ENCODE measurements at places on chromosomes 2 and 18.
A peak's percentile ranks its signal among the peaks of the same experiment; 100 is the strongest.

- DNase-seq = no peak
Measured at GRCh38 chr2:192570788-192571187, 376.1 kb upstream of the TMEFF2 start.

DNA sequence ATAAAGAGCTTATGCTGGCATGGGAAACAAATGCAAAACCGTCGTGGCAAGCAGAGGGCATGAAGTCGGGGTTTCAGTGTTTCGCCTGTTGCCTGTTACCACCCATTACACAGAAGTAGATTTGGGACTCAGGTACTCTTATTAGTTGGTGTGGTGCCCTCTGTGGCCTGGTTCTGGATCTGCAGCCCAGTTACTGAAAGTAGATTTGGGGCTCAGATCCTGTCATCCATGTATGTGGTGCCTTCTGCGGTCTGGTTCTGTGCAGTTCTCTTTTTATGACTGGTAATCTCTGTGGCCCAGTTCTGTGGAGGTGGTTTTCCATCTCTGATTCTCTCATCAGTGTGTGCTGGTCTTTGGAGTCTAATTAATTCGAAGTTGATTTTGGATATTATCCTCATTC lies 45.2 kb downstream of the ADNP2 start:
- DNase-seq = peak; percentile 75

DNA sequence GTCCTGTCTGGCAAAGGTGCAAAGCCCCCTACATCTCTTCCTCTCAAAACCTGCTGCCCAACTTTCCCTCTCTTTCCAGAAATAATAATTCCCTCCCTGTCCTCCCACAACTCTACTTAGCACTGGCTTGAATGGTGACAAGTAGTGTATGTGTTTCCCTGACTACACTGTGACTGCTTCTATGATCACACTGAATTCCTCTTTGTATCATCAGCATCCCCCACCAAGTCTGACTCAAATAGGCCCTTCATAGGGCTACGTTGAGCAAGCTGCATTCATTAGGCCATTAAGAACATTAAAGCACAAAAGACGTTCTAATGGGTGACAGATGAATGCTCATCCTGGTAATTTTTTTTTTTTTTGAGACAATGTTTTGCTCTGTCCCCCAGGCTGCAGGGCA lies 13.7 kb upstream of the ST3GAL5 start:
- no peak for DNase-seq

- DNase-seq = no peak
Measured at GRCh38 chr18:79248495-79249060, 147.2 kb upstream of the NFATC1 start.

GRCh38 chr18:63477968-63478367 lies 1.2 kb downstream of the SERPINB5 start:
- no peak for DNase-seq

DNA sequence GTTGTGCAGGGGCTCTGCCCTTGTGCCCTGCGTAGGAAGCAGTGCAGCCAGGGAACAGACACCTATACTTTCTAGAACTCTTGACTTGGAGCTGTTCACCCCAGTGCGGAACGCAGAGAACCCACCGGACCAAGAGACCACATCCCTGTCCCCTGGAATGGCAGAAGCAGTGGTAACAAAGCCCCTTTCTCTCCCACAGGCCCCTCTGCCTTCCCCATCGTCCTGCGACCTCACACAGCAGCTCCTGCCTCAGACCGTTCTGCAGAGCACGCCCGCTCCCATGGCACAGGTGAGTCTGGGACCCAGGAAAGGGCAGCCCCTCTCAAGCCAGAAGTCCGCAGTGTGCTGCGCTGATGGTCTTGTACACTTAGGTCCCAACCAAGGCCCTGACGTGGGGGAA lies 24.6 kb upstream of the RPL31 start:
- no peak for DNase-seq

GRCh38 chr2:161990036-161990435 lies 84.0 kb downstream of the DPP4 start:
- DNase-seq = no peak

DNA sequence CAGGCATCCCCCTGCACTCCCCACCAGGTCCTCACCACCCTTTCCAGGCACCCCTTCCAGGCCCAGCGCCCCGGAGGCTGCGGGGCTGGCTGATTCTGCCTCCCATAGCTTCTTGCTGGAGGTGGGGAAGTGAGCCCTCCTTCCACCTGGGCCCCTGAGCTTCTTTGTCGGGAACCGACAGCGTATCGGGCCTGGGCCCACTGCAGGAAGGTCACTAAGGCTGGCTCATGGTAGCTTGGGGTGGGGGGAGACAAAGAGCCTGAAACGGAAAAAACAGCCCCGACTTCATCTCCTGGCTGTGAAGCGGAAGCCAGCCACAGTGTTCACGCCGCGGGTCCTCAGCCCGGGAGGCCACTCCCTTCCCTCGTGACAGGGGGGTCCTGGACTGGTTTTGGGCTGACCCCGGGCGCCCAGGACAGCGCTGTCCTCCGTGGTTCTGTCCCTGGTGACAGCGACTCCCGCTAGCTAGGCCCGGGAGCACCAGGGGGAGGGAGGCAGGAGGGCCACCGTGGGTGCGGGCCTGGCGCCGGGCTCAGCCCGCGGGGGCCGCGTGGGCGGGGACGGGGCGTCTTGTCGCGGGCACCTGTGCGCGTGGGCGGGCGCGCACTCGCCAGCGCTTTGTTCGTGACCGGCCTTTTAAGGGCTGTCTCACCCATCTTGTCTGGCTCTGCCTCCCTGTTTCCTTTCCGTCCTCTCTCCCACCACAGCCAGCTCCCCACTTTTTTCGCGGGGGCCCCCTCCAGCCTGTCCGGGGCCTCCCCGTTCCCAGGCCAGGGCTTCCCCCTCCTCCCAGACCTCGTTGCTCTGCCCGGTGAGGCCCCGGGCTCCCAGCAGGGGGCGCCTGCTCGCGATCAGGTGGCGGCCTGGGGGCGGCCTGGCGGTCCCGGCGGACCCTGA lies 64.9 kb downstream of the DNMT3A start:
- peak; percentile 88 for DNase-seq

- peak; percentile 31 for DNase-seq
Measured at GRCh38 chr2:208006833-208007232, 18.5 kb downstream of the PLEKHM3 start.

- no peak for DNase-seq
Measured at GRCh38 chr2:239566995-239567568, 166.3 kb upstream of the HDAC4 start.

DNA sequence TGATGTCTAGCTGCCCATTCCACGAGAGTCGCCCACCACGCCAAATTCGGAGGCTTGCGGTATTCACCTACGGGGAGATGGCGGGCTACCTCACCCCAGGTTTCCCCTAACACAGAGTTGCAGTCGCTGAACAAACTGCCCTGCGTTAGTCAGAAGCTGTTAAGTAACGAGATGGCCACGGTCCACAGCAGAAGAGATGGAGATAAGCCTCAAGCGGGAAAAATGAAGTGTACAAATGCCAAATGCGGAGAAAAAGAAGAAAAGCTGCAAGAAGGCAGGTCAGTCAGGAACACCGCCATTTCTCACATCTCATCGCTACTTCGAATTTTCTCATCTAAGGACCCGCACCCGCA lies 425 bp downstream of the ASB3 start:
- DNase-seq = peak; percentile 53

DNA sequence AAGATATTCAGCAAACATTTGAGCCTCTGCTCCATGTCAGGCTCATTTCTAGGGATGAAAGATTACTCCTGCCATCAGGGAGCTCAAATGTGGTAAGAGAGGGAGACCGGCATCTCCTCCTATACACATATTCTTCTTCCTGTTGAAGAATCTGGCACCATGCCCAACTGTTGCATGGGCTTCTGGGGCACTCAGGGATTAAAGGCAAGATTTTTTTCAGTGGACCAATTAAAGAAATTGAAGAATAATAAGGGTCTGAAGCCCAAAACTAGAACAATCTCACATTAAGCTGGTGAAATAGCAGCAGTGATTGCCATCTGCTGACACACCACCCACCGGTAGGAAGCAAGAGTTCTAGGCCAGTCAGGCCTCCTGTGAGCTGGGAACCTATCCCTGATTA lies 145.4 kb upstream of the LYPD6 start:
- DNase-seq = no peak

- peak; percentile 5 for DNase-seq
Measured at GRCh38 chr2:120403261-120403660, 57.3 kb downstream of the INHBB start.

DNA sequence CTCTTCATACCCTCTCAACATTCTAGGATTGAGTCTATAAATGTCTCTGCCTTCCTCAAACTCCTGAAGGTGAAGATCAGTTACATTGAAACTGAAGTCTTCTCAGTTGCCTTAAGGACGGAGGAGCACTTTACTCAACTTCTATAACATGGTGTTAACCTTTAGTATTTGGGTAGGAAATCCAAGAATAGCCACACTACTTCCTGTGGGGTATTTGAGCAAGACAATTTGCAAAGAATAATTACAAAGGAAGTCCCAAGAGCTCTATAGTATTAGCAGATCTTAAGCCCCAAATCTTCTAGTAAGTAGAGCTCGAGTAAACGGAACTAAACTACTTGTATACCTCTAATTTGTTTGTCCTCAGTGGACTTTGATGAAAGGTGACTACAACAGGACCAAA lies 80.9 kb downstream of the SP100 start:
- no peak for DNase-seq

GRCh38 chr2:145303536-145303935 lies 783.6 kb upstream of the ZEB2 start:
- DNase-seq = no peak

- DNase-seq = no peak
Measured at GRCh38 chr2:99477054-99477453, 12.8 kb downstream of the REV1 start.

GRCh38 chr2:40228310-40228709 lies 223.6 kb downstream of the SLC8A1 start:
- no peak for DNase-seq

- no peak for DNase-seq
Measured at GRCh38 chr2:57461624-57462023, 585.0 kb upstream of the VRK2 start.

GRCh38 chr2:127386246-127386645 lies 1.5 kb downstream of the MAP3K2 start:
- DNase-seq = no peak

- DNase-seq = no peak
Measured at GRCh38 chr2:47295131-47295980, 107.6 kb upstream of the MSH2 start.

GRCh38 chr2:119864318-119864717 lies 104.6 kb downstream of the PTPN4 start:
- no peak for DNase-seq

DNA sequence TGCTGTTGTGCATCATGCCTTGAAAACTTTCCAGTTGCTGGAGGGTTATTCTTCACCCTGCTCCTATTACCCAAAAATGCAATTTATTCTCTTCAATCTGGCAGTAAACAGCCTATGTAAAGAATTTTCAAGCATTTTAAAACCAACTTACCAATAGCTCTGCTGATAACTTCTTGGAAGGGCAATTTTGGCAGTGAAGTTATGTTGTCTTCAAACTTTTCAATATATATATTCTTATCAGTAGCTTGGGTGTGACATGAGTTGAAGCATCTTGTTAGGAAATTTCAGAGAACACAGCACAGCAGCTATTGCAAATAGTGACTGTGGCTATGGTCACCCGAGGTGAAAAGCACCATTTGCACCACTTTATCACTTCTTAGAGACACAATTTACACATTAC lies 395.5 kb downstream of the STK39 start:
- DNase-seq = no peak

- DNase-seq = no peak
Measured at GRCh38 chr2:16314691-16315457, 350.8 kb downstream of the CYRIA start.

GRCh38 chr2:2464094-2464493 lies 133.0 kb upstream of the MYT1L start:
- DNase-seq = no peak

- DNase-seq = no peak
Measured at GRCh38 chr2:824954-825353, 125.7 kb upstream of the SNTG2 start.

GRCh38 chr2:46887028-46887885 lies 28.3 kb downstream of the MCFD2 start:
- DNase-seq = no peak

DNA sequence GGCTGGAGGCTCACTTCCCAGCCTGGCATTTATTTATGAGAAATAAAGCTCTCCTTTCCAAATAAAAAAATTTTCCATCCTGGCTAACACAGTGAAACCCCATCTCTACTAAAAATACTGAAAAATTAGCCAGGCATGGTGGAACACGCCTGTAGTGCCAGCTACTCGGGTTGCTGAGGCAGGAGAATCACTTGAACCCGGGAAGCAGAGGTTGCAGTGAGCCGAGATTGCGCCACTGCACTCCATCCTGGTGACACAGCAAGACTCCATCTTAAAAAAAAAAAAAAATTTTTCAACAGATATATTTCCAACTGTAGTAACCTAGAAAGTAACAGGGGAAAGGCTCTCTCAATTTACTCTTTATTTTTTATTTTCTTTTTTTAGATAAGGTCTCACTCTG lies 6.1 kb upstream of the PCBP1 start:
- DNase-seq = no peak

GRCh38 chr2:134443814-134444480 lies 190.1 kb downstream of the MGAT5 start:
- DNase-seq = no peak

- no peak for DNase-seq
Measured at GRCh38 chr2:165796129-165796528, 2.1 kb upstream of the GALNT3 start.

- DNase-seq = no peak
Measured at GRCh38 chr2:16037808-16038457, 97.6 kb downstream of the MYCN start.

GRCh38 chr2:159065313-159065712 lies 96.9 kb downstream of the TANC1 start:
- no peak for DNase-seq

- no peak for DNase-seq
Measured at GRCh38 chr18:57008001-57008686, 138.7 kb upstream of the BOD1L2 start.

DNA sequence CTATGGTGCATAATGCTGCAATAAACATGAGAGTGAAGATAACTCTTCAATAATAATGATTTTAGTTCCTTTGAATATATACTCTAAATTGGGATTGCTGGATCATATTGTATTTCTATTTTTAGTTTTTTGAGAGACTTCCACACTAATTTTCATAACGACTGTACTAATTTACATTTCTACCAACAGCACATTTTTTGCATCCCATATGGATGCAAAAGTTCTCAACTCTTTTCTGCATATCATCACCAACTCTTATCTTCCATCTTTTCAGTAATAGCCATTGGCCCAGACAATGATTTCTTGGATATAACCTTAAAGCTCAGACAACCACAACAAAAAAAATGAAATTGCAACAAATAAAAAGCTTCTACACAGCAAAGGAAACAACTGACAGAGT lies 1082.4 kb downstream of the CNTNAP5 start:
- no peak for DNase-seq

DNA sequence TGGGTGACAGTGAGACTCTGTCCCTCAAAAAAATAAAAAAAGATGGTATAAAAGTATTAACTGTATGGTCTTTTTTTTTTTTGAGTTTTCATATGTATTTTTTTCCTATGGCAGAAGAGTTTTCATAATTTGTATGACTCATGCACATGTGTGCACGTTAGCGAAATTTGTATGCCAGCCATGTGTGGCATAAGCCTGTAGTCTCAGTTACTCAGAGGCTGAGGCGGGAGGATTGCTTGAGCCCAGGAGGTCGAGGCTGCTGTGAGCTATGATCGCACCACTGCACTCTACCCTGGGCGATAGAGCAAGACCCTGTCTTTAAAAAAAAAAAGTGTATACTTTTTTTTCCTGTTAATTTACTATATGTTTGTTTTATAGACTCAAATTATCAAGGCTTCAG lies 160.8 kb downstream of the TGIF1 start:
- no peak for DNase-seq
